ENCODE measurements at places on chromosomes 6 and 20.

DNA sequence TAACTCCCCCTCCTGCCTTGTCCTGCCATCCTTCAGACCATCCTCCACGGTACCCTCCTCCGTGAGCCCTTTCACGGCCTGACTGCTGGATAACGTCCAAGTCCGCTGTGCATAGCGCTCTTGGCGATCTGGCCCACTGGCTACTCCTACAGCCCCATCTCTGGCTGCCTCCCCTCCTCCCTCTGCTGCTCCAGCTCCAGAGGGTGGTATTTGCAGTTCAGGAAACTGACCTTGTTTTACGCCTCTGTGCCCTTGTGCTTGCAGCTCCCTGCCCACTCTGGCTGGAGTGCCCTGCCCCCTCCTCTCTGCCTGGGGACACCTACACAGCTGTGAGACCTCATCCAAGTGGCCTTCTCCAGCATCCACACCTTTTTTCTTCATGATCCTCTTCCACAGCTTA lies 6.5 kb upstream of the RREB1 start:
- DNase-seq = no peak

DNA sequence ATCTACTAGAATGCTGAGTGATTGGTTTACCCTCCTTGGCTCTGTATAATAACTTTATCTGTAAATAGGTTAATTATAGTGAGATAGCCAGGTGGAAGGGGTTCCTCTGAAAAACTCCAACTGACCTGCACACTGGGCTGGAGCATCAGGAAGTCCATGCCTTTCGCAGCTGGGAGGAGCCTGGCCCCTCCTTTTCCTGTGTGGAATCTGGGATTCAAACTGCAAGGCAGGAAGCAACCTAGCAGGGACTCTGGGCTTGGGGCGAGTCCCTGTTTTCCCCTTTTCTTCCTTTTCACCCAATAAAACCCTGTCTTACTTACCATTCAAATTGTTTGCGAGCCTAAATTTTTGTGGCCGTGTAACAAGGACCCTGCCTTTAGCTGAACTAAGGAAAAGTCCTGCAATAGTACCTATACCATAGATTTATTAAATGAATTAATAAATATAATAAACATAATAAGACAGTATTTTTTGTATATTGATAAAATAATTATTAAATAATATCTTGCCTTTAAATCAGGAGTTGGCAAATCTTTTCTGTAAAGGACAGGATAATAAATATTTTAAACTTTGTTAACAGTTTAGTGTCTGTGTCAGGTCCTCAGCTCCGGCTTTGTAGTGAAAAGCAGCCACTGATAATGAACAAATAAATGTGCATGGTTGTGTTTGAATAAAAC lies 406.2 kb upstream of the MMS22L start:
- DNase-seq = no peak

DNA sequence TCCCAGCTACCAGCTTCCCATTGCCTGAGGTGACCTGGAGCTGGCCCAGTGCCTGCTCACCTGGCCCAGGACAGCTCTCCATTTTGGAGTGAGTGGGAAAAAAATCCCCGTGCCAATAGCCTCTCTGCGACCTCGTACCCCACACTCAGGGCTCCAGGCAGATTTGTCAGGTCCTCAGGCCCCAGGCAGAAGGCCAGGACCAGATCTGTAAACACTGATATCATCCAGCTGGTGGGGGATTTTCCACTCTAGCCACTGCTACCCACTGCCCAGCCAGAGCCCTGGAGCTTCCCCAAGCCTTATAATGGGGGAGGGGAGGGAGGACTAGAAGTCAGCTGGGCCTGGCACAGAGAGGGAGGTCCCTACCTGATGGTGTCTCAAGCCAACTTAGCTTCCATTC lies 1.3 kb upstream of the PGC start:
- DNase-seq = no peak

DNA sequence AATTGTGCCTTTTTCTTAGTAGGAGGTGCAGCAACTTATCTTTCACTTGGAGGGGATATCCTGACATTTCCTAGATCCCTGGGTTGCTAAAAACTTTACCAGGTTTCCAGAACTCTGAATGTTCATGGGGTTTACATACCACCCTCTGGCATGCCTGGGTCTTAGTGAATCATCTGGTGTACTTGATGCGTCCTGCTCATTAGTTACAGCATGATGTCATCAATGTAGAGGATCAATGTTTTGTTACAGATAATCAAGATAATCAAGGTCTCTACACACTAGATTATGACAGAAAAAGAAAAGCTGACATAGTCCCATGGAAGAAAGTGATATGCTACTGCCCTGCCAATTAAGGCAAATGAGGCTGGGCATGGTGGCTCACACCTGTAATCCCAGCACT lies 27.0 kb downstream of the FITM2 start:
- DNase-seq = no peak

GRCh38 chr6:62174548-62174947 lies 111.5 kb downstream of the KHDRBS2 start:
- no peak for DNase-seq

Measured in activated T-helper 1 cell treated with anti-CD3 and anti-CD28 coated beads, Interleukin-12 subunit alpha, Interleukin-12 subunit beta, Interleukin-2, Interleukin-4 antibody, amounts not matched to agents 30 ng/mL and 10 ng/mL and 1 ng/mL, durations not matched to agents 14 hours and 24 hours and 36 hours (primary cell).